ENCODE measurements at places on chromosomes 12 and 14.
A peak's percentile ranks its signal among the peaks of the same experiment; 100 is the strongest.

- no peak for DNase-seq
Measured at GRCh38 chr12:62900686-62901272, 34.2 kb downstream of the PPM1H start.

DNA sequence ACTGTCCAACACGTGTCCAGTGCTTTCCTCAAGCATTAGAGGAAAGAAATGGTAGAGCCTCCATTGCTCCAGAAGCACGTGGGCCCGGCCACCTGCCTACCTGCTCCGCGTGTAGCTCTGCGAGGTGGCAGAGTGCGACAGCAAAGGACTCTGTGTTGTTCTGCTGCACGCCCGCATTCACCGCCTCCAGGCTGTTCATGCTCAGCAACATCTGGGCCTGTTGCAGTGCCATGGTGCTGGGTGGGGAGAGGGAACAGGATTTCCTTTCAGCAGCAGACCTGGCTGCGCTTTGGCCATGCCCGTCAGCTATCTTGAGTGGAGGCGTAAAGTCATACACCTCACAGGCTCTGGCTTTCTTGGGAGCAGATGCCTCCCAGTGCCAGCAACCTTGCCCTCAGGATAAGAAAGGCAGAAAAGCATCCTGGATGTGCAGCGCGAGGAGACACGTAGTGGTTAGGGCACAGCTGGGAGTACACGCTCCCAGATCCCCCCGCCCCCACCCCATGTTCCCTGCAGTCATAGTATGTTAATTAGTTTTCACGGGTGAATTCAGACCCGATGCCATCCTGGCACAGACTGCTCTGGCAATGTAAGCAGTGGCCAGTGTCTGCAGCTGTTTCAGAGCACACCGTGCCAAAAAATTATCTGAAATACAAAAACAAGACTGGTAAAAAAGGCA lies 25.1 kb downstream of the ANAPC5 start:
- no peak for DNase-seq

- no peak for DNase-seq
Measured at GRCh38 chr12:124094733-124095132, 121.7 kb downstream of the ZNF664 start.

- DNase-seq, result no peak
Measured at GRCh38 chr12:88638966-88639760, 58.9 kb upstream of the KITLG start.

DNA sequence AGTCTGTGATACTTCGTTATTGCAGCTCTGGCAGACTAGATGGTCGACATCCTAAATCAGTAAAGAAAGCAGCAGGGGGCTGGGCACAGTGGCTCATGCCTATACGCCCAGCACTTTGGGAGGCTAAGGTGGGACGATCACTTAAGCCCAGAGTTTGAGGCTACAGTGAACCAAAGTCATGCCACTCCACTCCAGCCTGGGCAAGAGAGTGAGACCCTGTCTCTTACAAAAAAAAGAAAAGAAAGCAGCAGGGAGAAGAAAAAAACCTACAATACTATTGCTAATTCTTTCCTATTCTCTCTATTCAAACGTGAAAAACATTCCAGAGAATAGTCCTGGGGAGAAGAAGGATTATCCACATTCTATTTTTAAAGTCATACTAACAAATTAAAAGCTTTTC lies 79.5 kb downstream of the DCAF5 start:
- DNase-seq, result no peak

- no peak for DNase-seq
Measured at GRCh38 chr12:16008421-16008824, 97.3 kb downstream of the DERA start.

GRCh38 chr14:61603736-61604135 lies 91.6 kb upstream of the HIF1A start:
- DNase-seq, result no peak

DNA sequence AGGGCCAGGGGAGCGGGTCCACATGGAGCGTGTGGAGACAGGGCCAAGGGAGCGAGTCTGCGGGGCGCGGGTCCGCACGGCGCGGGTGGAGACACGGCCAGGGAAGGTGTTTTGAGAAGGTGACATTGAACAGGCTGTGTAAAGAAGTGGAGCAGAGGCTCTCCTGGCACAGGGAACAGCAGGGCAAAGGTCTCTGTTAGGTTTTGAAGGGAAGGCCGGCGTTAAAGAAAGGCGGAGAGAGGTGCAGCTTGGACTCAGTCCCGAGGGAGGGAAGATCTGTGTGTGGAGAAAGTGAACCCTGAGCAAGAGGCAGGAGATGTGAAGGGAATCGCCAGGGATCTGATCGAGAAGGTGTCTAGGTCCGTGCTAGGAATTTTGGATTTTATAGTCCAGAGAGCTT lies 1.8 kb downstream of the PXMP2 start:
- DNase-seq, result no peak

DNA sequence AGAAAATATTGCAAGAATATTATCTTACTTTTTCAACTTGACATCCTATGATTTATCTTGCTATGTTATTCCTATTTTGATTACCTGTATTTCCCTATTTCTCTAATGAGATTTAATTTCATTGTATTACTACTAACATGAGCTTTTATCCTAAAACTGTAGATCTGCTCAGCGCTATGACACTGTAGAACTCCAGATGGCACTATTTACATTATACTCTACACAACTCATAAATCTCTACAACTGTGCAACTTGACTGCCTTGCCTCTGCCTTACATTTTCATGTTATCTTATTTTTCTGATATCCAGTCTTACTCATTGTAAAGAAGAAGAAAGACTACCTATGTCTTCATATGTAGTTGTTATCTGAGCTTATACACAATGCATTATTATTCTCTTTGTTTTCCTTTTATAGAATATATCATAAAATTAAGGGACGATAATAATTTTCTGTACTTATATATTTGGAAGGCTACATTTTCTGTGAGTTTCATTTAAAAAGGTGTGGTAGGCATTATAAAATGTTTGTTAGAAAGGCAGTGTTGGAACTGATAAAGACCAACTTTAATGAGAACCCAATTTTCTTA lies 24.1 kb downstream of the NUP37 start:
- peak; percentile 9 for DNase-seq

GRCh38 chr12:103547376-103547775 lies 39.7 kb upstream of the STAB2 start:
- DNase-seq, result no peak

- DNase-seq, result no peak
Measured at GRCh38 chr12:106645074-106645421, 62.2 kb downstream of the RFX4 start.

DNA sequence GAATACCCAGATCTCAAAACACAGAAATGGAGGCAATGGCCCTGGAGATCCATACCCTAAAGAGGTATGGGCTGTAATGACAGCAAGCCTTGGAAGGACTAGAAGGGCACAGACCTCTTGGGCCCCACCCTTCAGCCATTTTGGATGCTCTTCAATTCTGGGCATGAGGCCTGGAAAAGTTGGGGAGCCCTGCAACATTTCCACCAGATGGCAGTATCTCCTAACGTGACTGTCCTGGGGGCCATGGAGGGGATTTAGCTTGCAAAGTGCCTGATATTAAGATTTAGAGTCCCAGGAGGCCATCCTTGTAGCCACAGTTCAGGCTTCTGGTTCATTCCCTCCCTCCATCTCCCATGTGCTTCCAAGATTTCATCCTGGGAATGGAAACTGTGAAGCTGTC lies 30.2 kb downstream of the KCNA5 start:
- no peak for DNase-seq

GRCh38 chr12:12372946-12373722 lies 16.3 kb downstream of the BORCS5 start:
- no peak for DNase-seq

DNA sequence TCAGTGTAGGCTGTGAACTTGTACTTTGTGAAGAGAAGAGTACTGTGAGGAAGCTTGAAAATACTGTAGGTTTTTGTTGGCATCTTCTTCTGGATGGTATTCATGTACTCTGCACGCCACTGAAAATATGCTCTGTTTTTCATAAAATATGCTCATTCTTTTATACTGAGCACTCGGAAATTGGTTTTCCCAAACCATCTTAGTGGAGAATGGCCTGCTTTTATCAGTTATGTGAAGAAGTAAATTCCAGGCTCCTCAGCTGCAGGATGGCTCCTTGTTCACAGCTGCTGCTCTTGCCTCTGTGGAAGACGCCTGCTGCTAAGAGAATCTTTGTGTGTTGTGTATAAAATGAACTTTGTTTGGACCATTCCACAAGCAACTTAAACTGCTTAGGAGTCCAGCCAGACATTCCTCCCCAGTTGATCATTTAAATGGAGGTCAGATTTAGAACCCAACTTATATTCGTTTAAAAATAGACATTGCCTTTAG lies 443.5 kb upstream of the RGS6 start:
- DNase-seq, result no peak

DNA sequence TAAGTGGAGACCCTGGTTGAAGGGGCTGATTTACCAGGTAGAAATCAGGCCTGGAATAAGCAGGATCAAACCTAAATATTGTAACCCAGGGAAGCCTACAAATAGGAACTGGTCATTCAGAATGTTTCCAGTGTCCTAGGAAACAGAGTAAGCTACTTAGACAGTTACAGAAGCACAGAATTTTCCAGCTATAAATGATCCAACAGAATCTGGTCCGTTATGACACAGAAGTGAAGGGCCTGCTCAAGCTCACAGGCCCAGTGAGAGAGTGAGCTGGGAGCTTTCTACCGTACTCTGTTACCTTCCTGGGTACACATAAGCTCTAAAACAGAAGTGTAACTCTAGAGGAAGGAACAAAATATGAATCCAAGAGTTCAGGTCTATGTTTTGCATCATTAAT lies 119.1 kb downstream of the TTC7B start:
- DNase-seq, result no peak

DNA sequence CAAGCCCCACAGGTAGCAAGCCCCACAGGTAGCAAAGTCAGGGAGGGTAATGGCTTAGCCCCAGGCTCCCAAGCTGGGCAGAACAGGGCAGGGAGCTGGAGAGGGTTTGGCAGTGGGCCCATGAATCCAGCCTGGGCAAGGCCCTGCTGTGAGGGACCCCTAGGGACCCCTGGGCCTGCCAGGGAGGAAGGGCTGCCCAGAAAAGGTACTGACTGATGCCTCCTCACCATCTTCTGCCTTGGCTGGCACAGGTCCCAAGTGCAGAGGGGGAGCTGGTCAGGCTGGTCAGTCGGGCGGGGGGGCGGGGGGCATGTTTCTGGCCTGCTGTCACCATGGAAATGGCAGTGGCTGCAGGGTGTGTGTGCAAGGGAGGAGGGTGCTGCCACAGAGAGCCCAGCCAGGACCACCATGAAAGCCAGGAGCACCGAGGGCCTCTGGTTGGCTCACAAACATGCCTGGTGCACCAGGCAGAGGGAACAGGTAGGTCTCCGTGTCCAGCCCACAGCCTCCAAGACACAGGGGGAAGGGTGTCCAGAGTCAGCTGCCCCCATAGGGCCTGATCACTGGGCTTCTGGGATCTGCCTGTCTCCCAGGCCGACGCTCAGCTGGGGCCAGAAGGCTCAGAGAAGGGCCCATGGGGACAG lies 1.5 kb upstream of the CRIP2 start:
- no peak for DNase-seq

DNA sequence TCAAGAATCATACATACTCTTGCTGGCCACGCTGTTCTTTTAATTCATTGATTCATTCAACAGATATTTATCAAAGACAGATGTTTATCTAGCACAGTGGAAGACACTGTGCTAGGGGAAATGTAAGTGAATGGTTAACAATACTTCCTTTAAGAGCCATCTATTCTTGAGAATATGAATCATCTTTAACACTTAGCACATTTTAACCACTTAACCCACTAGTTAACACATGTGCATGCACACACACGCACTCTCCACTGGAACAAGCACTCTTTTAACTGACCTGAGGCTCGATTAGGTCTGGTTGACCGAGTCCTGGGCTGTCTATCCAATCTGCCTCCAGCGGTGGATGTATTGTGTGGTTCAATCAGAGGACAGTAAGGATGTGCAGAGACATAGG lies 34.6 kb downstream of the LMNTD1 start:
- DNase-seq, result no peak

- DNase-seq, result no peak
Measured at GRCh38 chr12:39127401-39127800, 222.0 kb upstream of the CPNE8 start.

- no peak for DNase-seq
Measured at GRCh38 chr12:3302401-3303041, 188.5 kb upstream of the PRMT8 start.

GRCh38 chr12:2829275-2829674 lies 5.6 kb downstream of the NRIP2 start:
- no peak for DNase-seq

GRCh38 chr14:99792551-99793212 lies 531 bp upstream of the EML1 start:
- DNase-seq, result no peak

DNA sequence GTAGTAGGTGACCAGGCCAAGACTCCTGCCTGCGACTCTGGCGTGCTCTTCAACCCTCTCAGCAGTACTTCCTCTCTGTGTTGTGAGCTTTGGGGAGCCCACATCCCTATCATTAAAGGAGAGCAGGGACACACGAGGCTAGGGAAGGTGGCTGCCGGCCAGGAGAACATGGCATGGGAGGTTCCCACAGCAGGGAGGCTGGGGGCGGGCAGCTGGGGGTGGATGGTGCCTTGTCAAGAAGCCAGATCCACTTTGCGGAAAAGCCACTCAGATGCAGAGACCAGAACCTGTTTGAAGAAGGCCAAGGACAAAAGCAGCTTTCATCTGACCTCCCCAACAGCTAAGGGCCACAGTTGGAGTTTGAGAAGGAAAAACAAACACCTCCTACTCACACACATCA lies 198.6 kb downstream of the BCL11B start:
- DNase-seq, result no peak

- DNase-seq, result peak; percentile 24
Measured at GRCh38 chr14:104689881-104690711, 678 bp downstream of the INF2 start.

GRCh38 chr14:73468828-73469375 lies 10.6 kb upstream of the NUMB start:
- DNase-seq, result no peak

DNA sequence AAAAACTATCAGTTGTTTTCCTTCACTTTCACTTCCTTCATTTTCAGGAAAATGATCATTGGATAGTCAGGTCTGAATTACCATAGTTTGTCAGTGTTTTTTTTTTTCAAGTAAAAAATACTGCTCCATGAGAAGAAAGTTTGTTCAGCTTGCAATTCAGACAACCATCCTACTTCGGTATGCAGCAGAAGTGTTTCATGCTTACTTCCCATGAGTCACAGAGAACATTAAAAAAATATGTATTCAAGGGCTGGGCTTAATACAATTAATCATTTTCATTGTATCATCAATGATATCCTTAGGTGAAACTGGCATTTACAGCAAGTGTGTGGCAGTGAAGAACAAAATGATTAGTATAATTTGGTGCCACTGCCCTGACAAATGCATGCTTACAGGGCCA lies 21.6 kb downstream of the PYM1 start:
- DNase-seq, result no peak
